ENCODE measurements at places on chromosomes 4 and X.

GRCh38 chr4:26819026-26819425 is 41.6 kb upstream of the STIM2 start:
- no peak for DNase-seq

GRCh38 chr4:175536852-175537453 is 275.1 kb downstream of the GPM6A start:
- DNase-seq = no peak

DNA sequence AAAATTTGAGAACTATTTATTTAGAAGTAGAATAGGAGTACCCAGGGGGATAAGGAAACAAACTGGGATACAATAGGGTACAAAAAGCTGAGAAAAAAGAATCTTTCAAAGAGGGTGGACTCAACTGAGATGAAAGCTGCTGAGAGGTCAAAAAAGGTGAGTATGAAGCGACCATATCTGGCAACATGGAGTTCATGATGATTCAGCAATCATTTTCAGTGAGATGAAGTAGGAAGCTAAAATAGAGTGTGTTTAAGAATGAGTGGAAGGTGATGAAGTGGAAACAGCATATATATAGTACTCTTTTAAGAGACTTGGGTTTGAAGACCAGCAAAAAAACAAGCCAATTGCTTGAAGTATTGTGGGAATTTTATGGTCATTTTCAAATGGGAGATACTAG is 72.0 kb upstream of the IL13RA2 start:
- no peak for DNase-seq

GRCh38 chr4:110533590-110533910 is 57.6 kb downstream of the ENPEP start:
- no peak for DNase-seq

DNA sequence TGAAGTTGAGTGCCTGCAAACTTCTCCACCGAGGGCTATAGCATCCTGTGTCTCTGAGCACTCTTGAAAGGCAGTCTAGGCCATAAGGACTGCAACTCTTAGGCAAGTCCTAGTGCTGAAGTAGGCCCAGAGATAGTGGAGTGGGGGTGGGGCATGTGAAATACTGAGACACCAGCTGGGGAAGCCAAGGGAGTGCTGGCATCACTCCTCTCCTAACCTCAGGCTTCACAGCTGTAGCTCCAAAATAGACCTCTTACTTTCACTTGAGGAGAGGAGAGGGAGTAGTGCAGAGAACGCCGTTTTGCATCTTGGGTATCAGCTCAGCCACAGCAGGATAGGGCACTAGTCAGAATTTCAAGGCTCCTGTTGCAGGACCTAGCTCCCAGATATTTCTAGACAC is 56.2 kb upstream of the CYSLTR1 start:
- no peak for DNase-seq

GRCh38 chrX:119763181-119763580 is 4.8 kb downstream of the SOWAHD start:
- no peak for DNase-seq

- DNase-seq = no peak
Observed at GRCh38 chr4:136457004-136457403, 1075.3 kb downstream of the PCDH18 start.
